ENCODE measurements at places on chromosomes 7 and 10.

DNA sequence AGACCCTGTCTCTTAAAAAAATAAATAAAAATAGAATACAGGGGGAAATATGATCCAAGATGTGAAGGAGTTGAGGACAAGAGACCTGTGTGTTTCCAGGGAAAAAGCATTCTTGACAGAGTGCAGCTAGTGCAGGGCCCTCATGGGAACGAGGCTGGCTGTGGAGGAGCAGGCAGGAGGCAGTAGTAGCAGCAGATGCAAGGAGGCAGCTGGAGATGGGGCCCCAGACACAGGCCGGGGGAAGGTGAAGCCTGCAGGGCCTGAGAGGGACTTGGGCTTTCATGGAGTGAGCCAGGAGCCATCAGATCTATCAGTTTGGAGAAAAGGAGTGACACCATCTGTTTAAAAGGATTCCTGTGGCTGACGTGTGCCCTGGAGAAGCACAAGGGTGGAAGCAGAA is 71.4 kb upstream of the ZNF438 start:
- DNase-seq, result peak; percentile 57
- H3K36me3 ChIP-seq, result no peaks in the 10 kb centered on the region
- H3K27me3 ChIP-seq, result no peaks in the 10 kb centered on the region
- peak overlapping the region; percentile 98 for H3K27ac ChIP-seq

DNA sequence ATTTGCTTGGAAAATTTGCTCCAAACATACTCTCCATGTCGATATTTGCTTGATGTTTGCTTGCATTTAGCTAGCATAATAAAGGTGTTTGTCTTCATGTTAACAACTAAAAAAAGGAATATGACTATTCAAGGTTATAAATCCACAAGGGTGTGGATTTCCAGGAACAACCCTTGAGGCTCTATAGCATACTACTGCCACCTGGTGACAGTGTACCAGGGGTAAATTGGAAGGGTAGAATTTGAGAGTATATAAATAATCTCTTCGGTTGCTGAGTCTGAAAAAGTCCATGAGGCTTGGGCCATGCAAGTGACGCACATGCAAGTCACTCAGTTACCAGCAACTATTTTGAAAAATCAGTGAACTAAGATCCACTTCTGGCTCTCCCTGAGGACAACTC is 68.4 kb downstream of the SLIT1 start:
- no peaks in the 10 kb centered on the region for H3K4me1 ChIP-seq
- no peak for DNase-seq
- no peak overlapping the region for H3K27ac ChIP-seq
- no peak overlapping the region for H3K4me3 ChIP-seq

- H3K4me3 ChIP-seq, result no peak overlapping the region
- H3K27ac ChIP-seq, result no peak overlapping the region
- no peaks in the 10 kb centered on the region for H3K27me3 ChIP-seq
- H3K4me1 ChIP-seq, result no peaks in the 10 kb centered on the region
- H3K36me3 ChIP-seq, result no peaks in the 10 kb centered on the region
These were observed 370.8 kb downstream of the GRID1 start for GRCh38 chr10:85995791-85996190.

- H3K4me1 ChIP-seq, result no peaks in the 10 kb centered on the region
- H3K4me3 ChIP-seq, result no peak overlapping the region
- no peak for DNase-seq
These were observed 14.4 kb downstream of the CAMK2G start for GRCh38 chr10:73859784-73860491.

- H3K4me1 ChIP-seq, result no peaks in the 10 kb centered on the region
- no peak overlapping the region for H3K4me3 ChIP-seq
- DNase-seq, result no peak
- no peak overlapping the region for H3K27ac ChIP-seq
- H3K36me3 ChIP-seq, result peaks cover 74% of the 10 kb centered on the region
These were observed 200.7 kb downstream of the CELF2 start for GRCh38 chr10:11218395-11218794.

- DNase-seq, result no peak
- no peak overlapping the region for H3K27ac ChIP-seq
- no peaks in the 10 kb centered on the region for H3K36me3 ChIP-seq
- no peaks in the 10 kb centered on the region for H3K4me1 ChIP-seq
These were observed 386.8 kb upstream of the NFE2L3 start for GRCh38 chr7:25765110-25765655.

DNA sequence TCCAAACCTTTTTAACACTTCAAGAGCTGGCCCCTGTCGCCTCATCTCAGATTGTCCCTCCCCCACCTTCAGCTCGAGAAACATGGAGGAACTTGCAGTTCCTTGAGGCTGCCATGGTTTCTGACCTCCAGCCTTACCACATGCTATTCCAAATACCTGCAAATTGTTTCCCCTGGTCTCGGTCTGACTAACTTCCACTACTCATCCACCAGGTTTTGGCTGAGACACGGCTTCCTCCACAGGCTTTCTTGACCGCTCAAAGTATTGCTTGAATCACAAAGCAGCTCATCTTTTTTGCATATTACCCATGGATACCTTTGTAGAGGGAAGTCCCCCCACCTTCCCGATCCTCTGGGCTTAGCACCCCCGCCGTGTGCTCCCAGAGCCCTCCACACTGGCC is 5.2 kb upstream of the SAMD8 start:
- peaks cover 27% of the 10 kb centered on the region for H3K4me1 ChIP-seq
- no peak overlapping the region for H3K4me3 ChIP-seq
- H3K27me3 ChIP-seq, result no peaks in the 10 kb centered on the region
- no peak overlapping the region for H3K27ac ChIP-seq
- no peaks in the 10 kb centered on the region for H3K36me3 ChIP-seq
- DNase-seq, result no peak

DNA sequence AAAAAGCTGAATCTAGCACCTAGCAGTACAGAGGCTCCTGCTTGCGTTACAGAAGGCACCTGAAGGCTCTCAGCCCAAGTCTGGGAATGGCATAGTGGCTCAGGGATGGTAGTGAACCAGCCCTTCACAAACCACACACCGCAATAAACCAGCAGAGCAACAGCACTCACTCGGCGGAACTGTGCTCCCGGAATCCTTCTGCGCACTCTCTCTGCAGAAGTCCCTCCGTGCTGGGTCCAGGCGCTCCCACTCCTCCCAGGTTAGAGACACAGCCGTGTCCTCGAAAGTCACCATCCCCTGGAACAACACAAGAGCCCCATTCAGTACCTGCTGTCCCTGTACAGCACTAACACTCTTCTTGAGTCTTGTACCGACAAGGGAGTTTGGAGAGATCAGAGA is 1.5 kb downstream of the ZNF394 start:
- DNase-seq, result peak; percentile 38
- peaks cover 34% of the 10 kb centered on the region for H3K4me1 ChIP-seq
- H3K27ac ChIP-seq, result peak overlapping the region; percentile 28
- H3K27me3 ChIP-seq, result no peaks in the 10 kb centered on the region
- peaks cover 49% of the 10 kb centered on the region for H3K36me3 ChIP-seq
- H3K4me3 ChIP-seq, result peak overlapping the region; percentile 96

DNA sequence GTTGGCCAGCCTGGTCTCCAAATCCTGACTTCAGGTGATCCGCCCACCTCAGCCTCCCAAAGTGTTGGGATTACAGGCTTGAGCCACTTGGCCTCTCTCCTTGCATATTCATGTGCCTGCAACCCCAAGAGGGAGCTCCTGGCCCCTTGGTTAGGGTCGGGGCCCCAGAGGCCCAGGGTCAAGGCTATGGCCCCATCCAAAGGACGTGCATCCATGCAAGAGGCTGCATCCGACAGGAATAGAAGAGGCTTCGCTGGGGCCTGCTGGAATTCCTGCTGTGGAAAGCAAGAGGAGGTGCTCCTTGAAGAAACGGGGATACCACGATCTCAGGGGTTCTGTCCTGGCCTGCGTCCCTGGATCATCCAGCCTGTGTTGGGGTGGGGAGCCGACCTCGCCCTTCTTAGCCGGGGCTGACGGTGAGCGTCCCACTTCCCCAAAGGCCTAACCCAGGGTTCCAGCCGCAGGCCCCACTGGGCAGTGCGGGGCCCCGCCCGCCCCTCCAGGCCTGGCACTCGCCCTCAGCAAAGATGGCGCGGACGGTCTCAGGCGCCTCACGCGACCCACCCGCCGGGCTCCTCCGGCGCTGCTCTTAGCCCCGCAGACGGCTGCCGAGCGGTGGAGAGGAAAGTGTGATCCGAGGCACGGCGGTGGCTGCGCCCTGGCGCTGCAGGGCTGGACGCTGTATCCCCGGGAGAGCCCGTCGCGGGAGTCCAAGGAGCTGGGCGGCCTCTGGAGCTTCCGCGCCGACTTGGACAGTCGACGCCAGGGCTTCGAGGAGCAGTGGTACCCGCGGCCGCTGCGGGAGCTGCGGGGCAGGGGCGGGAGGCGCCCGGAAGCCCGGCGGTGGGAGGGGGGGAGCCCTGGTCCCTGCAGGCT is 54.7 kb downstream of the ZNF727 start:
- no peak for DNase-seq
- H3K4me3 ChIP-seq, result no peak overlapping the region
- H3K27me3 ChIP-seq, result no peaks in the 10 kb centered on the region
- H3K4me1 ChIP-seq, result no peaks in the 10 kb centered on the region
- H3K27ac ChIP-seq, result no peak overlapping the region
- no peaks in the 10 kb centered on the region for H3K36me3 ChIP-seq

DNA sequence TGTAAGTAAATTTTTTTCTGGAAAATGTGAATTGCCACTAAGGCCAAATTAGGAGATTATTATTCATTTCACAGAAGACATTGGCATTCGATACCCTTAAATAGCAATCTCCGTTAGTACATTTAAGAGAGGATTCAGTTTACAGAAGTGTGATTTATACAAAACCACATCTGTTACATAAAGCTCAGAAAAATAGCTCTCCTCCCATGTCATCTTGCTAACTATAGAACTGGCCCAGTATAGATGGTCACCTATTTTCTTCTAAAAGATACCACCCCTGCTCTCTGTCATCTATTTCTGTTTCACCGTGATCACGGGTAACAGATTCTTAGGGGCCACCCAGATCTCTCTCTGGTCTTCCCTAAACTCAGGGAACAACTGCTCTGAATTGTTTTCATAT is 119.1 kb downstream of the HIP1 start:
- H3K27me3 ChIP-seq, result no peaks in the 10 kb centered on the region
- DNase-seq, result no peak
- H3K36me3 ChIP-seq, result no peaks in the 10 kb centered on the region
- no peak overlapping the region for H3K27ac ChIP-seq
- peaks cover 21% of the 10 kb centered on the region for H3K4me1 ChIP-seq
- no peak overlapping the region for H3K4me3 ChIP-seq

DNA sequence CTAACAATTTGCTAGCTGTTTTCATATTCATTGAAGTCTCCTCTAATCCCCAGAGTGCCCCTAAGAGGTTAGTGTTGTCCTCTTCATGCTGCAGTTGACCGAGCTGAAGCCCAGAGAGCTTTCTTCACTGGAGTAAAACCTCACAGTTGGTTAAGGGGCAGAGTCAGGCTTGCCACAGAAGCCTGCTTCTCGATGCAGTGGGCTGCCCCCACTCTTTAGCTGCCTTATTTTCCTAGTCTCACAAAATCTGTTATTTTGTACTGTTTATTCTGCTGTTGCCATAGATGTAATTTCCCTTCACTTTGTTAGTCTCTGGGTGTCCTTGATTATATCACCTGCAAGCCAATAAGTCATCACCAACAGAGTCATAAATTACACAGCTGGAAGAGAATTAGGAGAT is 56.3 kb upstream of the ZPBP start:
- peak overlapping the region; percentile 89 for H3K27ac ChIP-seq
- H3K4me1 ChIP-seq, result peaks cover 43% of the 10 kb centered on the region
- no peaks in the 10 kb centered on the region for H3K27me3 ChIP-seq
- H3K36me3 ChIP-seq, result no peaks in the 10 kb centered on the region
- DNase-seq, result no peak

DNA sequence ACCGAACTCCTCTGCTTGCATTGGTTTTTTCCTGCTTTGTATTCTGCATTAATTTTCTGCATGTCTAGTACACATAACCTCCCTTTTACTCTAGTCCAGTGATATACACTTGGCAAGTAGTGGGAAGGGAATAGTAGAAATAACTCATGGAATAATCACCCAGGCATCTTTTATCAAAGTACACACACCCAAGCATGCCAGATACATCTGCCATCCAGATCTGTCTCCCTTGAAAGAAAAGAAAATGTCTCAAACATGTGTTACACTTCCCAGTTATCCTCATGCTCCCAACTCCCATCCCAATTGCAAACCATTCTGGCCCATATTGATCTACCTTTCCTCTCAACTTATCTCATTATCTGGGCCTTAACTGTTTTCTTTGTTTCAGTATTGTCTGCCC is 79.0 kb downstream of the PHYHIPL start:
- H3K27ac ChIP-seq, result no peak overlapping the region
- H3K36me3 ChIP-seq, result no peaks in the 10 kb centered on the region
- DNase-seq, result no peak
- H3K4me3 ChIP-seq, result no peak overlapping the region
- no peaks in the 10 kb centered on the region for H3K27me3 ChIP-seq

DNA sequence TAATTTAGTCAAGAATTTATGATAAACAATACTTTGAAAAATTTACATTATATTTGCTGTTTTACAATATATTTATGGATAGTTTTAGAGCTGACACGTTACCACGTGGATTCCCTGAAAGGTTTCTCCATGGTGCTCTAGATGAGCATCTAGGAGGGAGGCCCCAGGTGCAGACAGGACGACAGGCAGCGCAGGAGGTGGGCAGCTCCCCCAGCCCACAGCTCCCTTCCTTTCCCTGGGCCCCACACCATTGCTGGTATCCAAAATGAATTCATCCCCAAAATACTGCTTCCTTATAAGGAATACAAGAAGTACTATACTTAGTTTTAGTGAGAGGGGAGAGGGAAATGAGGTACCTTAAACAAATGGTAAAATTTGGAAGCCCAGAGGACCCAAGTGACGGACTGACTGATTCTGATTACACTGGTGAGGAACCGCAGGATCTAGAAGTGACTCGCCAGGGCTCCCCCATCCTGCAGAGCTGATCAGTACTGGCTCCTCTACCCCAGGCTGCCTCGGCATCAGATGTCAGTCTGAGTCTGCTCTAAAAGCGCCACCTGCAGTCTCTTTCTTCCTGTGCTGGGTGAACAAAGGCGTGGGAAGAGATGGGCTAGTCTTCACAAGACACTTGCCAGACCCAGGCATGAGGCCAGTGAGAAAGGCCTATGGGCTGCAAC is 89.2 kb downstream of the DLG5 start:
- peaks cover 24% of the 10 kb centered on the region for H3K4me1 ChIP-seq
- H3K4me3 ChIP-seq, result no peak overlapping the region
- H3K27me3 ChIP-seq, result no peaks in the 10 kb centered on the region
- DNase-seq, result peak; percentile 53
- H3K36me3 ChIP-seq, result peaks cover 53% of the 10 kb centered on the region

- no peak overlapping the region for H3K27ac ChIP-seq
- no peaks in the 10 kb centered on the region for H3K4me1 ChIP-seq
- H3K36me3 ChIP-seq, result peaks cover 21% of the 10 kb centered on the region
- DNase-seq, result no peak
- no peak overlapping the region for H3K4me3 ChIP-seq
- H3K27me3 ChIP-seq, result no peaks in the 10 kb centered on the region
These were observed 94.5 kb downstream of the KMT2C start for GRCh38 chr7:152341039-152341913.
